ENCODE measurements at places on chromosomes 4 and X.

DNA sequence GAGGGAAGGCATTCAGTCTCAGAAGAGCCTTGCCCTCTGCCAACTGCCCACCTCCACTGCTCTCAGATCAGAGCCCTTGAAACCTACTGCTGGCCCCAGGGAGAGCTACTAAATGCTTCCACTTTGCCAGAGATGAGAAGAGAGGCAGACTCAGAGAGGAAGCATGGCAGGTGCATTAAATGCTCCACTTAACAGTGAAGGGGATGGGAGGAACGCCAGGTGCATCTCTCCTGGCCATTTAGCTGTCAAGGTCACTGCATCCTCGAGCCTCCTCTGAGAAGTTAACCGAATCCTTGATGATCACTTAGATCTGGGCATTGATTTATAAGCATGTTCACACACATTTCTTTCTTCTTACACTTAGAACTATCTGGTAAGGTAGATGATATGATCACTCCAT, 15.0 kb downstream of the TRPC5 start:
- DNase-seq, result no peak

DNA sequence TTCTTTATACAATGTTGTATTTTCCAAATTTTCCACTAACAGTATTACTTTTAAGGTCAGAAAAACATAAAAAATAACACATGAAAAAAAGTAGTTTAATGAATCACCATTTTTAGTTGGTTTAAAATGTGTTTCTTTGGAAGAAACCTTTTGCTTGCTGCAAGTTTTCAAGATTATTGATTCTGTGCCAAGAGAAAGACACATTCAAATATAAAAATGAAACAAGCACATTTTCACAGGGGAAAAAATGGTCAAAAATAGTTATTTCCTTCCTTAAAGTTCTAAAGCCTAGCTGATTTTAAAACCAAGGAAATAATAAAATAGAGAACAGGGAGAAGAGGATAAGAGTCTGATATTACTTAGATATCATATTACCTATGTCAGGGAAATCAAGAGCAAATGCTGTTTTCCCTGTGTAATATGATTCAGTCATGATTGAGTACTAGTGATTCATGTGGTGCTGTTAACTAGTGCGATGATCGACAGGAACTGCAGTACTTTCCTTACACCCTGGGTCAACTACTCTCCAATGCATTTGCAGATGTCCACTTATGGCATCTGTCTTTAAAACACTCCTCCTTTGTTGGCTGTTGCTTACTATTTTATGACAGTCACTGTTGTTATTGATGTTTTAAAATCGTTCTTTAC, 103.8 kb downstream of the CAMK2D start:
- DNase-seq, result no peak

DNA sequence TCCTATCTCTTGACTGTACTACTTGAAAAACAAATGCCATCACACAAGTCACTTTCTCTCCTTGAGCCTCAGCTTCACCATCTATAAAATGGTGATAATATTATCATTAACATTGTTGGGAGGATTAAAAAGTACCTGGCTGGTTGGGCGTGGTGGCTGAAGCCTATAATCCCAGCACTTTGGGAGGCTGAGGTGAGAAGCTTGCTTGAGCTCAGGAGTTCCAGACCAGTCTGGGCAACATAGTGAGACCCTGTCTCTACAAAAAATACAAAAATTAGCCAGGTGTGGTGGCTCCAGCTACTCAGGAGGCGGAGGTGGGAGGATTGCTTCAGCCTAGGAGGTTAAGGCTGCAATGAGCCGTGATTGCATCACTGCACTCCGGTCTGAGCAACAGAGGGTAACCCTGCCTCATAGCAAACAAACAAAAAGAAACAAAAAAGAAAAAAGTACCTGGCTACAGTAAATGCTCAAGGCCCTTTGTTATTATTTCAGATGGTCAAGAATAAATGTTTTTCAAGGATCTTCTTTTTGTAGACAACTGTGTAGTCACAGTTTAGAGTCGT, 120.3 kb downstream of the CHRNA9 start:
- DNase-seq, result no peak

GRCh38 chrX:53992589-53992988, 51.7 kb downstream of the PHF8 start:
- no peak for DNase-seq

GRCh38 chr4:102730968-102731533, 29.7 kb downstream of the MANBA start:
- DNase-seq, result no peak

DNA sequence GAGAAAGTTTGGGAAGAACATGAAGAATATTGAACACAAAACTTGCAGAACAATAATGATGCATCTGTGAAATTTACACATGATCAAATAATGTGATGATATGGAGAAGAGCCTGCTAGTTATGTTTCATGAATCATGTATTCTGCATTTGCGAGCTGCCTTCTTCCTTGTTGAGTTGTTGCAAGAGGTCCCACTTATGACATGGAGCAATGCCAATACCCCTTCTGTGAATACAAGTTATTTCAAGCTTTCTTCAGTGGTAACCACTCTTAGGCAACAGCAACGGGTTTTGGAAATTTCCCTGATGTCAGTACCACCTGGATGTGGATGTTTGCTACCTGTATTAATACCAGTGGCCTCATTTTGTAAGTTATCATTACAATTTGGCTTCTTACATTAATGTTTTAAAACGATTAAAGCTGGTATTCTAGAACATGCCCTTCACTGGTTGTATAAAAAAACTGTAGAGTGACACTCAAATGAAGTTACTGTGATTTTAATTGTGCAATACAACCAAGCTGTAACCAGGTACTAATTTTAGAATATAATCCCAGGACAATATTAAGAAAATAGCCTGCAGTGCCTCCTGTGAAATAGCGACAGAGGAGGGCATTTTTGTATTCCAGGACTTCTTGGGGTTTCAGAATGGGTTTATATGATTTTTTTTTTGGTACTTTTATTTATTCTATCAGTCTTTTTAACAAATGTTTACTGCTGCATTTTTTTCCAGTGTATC, 25.3 kb downstream of the IQCM start:
- DNase-seq, result no peak

DNA sequence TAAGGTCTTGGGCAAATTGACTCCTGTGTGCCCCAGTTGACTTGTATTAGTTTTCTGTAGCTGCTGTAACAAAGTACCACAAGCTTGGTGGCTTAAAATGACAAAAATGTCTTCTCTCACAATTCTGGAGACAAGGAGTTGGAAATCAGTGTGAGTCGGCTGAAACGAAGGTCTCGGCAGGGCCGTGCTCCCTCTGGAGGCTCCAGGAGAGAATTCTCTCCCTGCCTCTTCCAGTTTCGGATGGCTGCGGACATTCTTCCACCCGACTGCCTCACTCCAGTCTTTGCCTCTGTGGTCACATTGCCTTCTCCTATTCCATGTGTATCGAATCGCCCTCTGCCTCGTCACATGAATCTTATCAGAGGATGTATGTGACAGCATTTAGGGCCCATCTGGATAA, 66.0 kb upstream of the PHOX2B start:
- no peak for DNase-seq

DNA sequence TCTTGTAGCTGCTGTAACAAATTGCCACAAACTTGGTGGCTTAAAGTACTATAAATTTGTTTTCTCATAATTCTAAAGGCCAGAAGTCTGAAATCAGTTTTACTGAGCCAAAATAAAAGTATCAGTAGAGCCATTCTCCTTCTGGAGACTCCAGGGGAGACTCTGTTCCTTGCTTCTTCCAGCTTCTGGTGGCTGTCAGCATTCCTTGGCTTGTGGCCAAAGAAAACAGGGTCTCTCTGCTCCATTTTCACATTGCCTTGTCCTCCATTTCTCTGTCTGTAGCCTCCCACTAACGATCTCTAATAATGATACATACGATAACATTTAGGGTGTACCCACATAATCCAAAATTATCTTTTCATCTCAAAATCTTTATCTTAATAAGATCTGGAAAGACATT, 200.4 kb downstream of the MAB21L2 start:
- no peak for DNase-seq

- DNase-seq, result no peak
These were observed 110.9 kb downstream of the AREG start for GRCh38 chr4:74555843-74556242.

DNA sequence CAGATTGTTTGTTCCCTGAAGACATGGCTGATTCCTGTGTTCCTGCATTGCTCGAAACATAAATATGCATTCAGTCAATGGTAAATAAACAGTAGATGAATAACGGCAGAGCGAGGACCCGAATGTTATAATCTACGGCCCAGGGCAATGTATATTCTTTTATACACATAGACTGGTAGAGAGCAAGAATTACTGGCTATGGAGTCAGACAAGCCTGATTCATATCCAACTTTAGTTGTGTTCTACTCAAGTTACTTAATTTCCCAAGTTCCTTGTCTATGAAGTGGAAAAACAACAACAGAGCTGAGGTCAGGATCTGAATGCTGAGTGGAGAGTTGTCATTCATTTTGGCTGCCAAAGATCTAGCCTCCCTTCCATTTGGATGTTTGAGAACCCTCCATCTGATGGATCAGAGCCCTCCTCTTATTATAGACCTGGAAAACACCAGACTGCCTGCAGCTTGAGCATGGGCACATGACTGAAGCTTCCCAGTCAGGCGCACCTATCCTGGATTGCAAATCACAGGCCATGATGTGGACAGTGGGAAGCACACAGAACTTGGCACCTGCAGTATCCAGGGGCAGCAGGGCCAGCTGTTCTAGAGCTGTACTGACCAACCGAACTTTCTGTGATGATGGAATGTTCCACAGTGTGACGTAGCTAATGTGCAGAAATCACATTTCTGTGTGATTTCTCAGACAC, 80.1 kb downstream of the FAM184B start:
- DNase-seq, result no peak

DNA sequence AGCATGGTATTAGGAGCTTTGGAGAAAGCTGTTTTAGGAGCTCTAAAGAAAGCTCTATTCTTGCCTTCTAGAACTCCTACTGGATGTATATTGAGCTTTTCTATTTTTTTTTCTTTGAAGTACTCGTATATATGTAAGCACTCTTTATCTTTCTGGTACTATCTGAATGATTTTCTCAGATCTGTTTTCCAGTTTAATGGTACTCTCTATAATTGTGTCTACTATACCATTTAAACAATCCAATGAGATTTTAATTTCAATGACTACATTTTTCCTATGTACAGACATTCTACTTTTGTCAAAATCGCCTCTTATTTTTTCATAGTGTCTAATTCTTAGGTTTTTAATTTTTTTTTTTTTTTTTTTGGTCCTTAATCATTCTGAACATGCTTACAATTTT, 328.1 kb downstream of the DCTD start:
- DNase-seq, result no peak

- DNase-seq, result no peak
These were observed 136.8 kb downstream of the STK32B start for GRCh38 chr4:5188130-5188529.

DNA sequence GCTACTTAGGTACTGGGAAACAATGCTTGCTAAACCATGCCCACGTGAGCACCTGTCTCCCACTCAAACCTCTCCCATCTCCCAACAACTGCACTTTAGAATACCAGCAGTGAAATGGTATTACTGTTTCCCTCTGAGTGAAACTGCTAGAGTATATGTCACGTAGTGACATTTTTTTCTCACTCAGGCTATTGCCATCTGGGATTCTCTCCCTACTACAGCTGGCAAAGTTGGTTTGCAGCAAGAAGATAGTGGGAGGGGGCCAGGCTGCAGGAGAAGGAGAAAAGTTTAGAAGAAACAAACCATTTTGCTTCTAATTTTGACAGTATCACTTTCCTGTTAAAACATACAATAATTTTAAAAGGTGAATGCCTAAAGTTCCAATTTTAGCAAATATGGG, 358.3 kb downstream of the MAPK10 start:
- no peak for DNase-seq

DNA sequence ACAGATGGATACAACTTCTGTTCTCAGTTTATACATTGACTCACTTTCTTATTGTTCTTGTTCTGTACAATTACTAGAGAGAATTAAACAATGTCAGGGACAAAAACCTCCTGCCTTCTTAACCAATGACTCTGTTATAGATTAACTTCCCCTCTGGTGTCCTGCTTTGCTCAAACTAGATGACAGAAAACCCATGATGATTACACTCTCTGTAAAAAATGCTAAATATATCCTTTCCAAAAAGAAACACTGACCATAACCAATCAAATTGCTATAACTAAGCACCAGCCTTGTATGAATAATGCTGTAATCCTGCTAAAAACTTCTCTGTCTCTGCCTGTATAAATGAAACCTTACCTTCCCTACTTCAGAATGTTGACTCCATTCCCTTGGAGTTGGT, 29.8 kb upstream of the IL13RA2 start:
- DNase-seq, result no peak

DNA sequence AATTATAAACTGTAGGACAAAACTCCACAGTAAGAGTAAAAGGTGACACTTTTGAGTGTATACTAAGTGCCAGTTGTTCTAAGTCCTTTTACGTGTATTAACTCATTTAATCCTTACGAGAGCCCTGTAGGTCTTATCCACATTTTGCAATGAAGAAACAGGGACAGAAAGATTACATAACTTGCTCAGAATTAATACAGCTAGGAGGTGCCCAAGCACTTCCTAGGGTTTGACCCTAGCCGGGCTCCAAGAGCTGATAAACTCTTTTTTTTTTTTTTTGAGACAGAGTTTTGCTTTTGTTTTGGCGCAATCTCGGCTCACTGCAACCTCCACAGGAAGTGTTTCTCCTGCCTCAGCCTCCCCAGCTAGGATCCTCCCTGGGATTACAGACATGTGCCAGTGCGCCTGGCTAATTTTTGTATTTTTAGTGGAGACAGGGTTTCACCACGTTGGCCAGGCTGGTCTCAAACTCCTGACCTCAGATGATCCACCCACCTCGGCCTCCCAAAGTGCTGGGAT, 110.4 kb downstream of the UBE2K start:
- no peak for DNase-seq

GRCh38 chr4:118338981-118339765, 13.6 kb downstream of the PRSS12 start:
- DNase-seq, result no peak

DNA sequence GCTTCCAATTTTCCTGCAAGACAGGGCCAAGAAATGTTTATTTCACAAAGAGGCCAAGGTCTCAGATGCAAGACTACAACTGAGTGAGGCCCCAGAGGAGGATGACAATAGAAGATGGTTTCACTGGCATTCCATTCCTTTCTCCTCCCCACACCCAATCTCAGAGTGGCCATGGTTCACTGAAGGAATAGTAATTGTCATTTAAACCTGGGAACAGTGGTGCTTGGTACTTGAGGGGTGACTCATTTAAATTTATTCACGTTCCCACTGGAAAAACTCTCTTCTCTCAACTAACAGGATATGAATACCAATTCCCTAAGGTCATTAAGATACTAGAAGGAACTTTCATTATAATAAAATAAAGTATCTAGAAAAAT, 35.3 kb upstream of the CXCL8 start:
- no peak for DNase-seq

DNA sequence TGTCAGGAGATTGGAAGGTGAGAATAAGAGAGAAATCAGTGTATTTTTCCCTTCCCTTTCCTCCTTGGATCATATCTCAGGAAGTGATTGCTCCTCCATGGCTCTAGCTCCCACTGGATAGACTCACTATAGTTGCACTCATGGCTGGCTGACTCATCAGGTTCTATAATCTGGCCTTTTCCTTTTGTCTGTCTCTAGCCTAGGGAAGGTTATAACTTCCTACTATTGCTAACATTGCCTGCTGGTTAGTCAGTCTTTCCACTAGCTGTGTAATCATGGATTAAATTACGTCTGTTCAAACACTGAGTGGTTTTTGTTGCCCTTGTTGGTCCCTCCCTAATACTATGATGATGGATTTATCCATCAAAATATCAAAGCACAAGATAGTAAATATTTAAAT, 195.5 kb upstream of the VEGFC start:
- DNase-seq, result no peak

GRCh38 chrX:19496711-19497110, 18.6 kb downstream of the MAP3K15 start:
- DNase-seq, result no peak
